Forelimb muscle (tissue), 1 donor: ENCODE measurements at places on chromosomes 7 and 10. TPM values are rescaled to one million over a fixed set of nuclear protein-coding genes. Genes with fewer than 3 reads are reported as not detected.

- no peak for DNase-seq
Measured at GRCh38 chr7:10724449-10724848, 249.2 kb upstream of the PHF14 start.

DNA sequence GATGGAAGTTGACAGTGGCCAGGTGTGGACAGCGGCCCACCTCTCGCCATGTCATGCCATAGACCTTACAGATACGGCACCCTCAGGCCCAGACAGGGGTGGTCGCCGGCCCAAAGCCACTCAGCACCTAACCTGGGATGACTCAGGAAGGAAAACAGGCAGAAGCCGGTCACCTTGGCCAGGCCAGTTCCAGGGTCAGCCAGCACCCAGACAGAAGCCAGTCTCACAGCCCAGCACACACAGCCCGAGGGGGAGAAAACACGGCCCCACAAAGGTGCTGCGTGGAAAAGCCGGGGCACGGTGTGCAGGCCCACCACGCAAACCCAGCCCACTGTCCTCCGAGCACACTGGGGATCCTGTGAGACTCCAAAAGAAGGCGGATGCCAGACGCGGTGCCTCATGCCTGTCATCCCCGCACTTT, 95.2 kb upstream of the DNAAF5 start:
- no peak for DNase-seq

DNA sequence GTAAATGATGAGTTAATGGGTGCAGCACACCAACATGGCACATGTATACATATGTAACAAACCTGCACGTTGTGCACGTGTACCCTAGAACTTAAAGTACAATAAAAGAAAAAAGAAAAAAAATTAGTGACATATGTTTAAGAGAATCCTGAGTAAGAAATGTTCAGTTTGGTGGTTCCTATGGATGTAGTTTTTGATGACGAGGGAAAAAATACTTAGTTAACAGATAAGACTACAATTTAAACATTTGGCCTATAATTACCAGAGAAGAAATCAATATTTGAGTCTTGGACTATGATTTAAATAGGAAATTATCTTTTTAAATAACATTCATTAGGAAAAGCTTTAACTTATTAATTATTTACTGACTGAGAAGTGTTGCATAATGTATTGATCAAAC, 39.2 kb upstream of the SLC26A3 start:
- DNase-seq, result no peak

The TMEM248 gene
- 48.1 TPM for polyA plus RNA-seq

The ARMC3 gene
- polyA plus RNA-seq, result not detected

The CC2D2B gene
- polyA plus RNA-seq, result 1.5 TPM

DNA sequence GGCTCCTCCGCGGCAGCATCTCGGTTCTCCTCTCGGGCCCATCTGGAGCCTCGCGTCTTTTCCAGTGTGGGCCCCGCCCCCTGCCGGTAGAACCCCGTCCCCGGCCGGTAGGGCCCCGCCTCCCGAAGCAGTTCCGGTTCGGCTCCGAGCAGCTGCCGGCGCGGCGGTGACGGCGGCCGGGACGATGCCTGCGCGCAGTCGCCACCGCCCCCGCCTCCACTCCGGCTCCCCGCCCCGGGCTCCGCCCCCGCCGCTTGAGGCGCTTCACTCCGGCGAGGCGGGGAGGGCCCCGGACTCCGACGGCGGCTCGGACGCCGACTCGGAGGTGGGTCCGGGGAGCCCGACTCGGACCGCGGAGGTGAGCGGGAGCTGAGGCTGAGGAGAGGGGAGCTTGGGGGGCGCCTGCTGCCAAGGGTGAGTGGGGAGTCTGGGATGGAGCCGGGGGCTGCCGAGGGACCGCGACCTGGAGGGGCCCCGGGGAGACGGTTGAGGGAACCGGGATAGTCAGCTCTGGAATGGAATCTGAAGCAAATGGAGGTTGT, at the start of gene SAMD8:
Gene SAMD8, plus strand, starts transcription at position 292 of the 542 bp plus-strand sequence. CDS start 38,873 bp downstream, outside the sequence.
- DNase-seq, result no peak

The GTF2IRD1 gene
- polyA plus RNA-seq, result 48.0 TPM

GRCh38 chr7:7125963-7126362, 56.4 kb upstream of the C1GALT1 start:
- DNase-seq, result no peak

The NOS3 gene
- polyA plus RNA-seq, result 5.5 TPM

DNA sequence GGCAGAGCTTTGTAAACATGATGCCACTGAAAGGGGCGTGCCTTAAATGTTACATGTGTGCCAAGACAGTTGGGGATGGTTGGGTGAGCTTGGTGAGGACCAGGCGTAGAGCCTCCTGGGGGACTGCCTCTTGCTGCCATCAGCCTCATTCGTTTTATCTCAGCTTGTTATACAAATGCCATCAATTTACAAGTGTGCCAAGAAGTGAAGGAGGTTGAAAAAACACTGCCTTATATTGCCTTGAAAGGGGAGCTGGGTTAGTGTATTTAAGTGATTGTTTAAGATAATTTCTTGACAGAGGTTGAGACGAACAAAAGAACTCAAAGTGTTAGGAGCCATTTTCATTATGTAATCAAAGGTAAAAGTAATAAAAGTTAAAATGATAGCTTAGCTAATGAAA, 354.7 kb downstream of the PHTF2 start:
- DNase-seq, result no peak

The PSAP gene
- 450 TPM for polyA plus RNA-seq

The LRRC4 gene
- 3.3 TPM for polyA plus RNA-seq

DNA sequence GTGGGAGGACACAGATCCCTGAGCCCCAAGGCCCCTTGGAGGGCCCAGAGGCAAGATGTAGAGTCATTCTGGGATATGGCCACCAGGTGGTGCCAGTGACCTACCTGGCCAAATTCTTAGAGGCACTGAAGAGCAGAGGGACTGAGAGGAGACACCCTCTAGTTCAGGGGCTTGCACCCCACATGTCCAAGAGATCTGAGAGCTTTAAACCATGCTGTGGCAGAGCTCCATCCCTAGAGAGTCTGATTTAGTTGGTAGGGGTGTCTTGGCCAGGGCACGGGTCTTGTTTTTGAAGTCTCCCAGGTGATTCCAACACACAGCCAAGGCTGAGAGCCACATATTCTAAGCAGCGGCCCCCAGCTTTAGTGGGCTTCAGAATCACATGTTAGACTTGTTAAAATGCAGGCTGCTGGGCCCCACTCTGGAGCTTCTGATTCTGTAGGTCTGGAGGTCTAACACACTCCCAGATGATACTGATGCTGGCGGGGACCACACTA, 52.5 kb downstream of the PRF1 start:
- DNase-seq, result no peak

GRCh38 chr10:108049668-108050067, 885.2 kb upstream of the SORCS1 start:
- DNase-seq, result no peak
